ENCODE measurements at places on chromosomes 7 and 10.

GRCh38 chr10:61452151-61452651 is 980 bp downstream of the TMEM26 start:
- no peak for DNase-seq

DNA sequence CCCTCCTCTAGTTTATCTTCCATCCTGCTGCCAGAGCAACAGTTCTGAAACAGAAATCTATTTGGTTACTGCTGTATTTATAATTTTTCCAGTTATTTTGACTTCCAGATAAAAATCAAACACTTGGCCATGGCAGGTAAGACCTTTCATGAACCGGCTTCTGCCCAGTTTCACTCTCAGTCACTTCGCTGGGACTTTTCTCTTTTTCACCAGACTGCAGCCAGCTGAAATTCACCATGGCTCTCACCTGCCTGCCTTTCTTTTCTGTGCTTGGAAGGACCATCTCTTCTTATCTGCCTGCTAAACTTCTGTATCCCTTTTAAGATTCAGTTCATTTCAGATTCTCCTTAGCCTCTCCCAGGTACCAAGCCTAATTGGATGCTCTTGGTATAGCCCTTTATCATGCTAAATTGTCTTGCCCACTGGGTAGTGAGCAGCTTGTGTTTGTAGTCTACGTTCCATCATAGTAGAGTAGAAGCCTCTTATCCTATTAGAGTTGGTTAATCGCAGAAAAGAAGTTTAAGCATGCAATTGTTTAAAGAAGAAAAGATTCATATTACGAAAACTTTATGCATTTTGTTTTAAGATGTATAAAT is 71.7 kb downstream of the TAF3 start:
- no peak for DNase-seq

GRCh38 chr10:124040451-124041188 is 52.8 kb downstream of the CHST15 start:
- DNase-seq = no peak

GRCh38 chr10:10133281-10133680 is 884.4 kb upstream of the CELF2 start:
- no peak for DNase-seq

DNA sequence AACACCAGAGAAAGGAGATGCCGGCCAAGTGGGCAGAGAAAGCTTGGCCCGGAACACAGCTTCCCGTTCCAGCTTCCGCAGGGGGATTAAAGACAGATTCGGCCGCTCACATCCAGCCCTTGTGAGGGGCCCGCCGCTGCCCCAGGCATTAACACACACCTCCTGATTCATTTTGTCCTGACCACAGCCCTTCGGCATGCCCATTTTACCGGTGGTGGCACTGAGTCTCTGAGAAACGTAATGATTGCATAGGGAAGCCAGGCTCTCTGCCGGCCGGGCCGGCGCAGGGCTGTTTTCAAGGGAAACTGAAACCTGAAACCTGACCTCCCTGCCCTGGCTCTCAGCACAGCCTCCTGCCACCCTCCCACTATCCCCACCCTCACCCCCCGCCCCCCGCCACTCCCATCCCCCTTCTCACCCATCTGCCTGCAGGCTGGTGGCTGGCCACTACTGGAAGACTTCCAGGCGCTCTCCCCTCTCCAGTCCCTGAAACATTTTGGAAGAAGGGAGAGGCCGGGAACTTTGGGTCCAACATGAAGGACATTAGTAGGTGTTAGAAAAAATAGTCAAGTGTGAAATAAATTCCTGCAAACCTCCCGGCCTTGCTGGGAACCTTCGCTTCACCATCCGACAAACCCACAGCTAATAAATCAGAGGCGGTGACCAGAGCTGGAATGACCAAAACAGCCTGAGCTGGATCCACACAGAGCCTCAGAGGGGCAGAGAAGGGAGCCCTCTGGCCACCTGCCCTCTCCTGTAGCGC is 83.5 kb upstream of the CUX1 start:
- no peak for DNase-seq

DNA sequence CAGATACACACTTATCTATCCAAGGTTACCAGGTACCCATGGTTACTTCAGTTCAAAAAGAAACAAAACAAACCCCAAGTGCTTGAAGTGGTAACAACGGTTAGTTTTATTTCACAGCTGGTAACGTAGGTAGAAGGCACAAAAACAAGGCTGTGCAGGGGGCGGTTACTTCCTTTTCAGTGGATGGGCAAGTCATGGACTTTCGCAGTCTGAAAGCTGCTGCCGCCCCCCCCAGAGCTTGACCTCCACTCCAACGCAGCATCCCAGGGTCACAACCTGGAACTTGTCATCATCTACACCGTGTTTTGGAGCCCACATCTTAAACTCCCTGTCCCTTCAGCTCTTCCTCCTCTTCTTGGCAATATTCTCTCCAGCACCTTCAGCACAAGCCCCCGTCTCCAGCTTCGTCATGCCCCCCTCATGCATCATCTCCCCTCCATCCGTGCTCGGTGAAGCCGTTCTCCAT is 181.2 kb upstream of the ITGB1 start:
- no peak for DNase-seq
